ENCODE measurements at places on chromosomes 11 and 22. TPM values are rescaled to one million over a fixed set of nuclear protein-coding genes. Genes with fewer than 3 reads are reported as not detected.

GRCh38 chr22:30250661-30251267 is 4.2 kb upstream of the LIF start:
- no peaks in the 10 kb centered on the region for H3K36me3 ChIP-seq
- no peak overlapping the region for H3K27ac ChIP-seq
- H3K4me3 ChIP-seq, result no peak overlapping the region

- no peaks in the 10 kb centered on the region for H3K4me1 ChIP-seq
- no peak overlapping the region for H3K27ac ChIP-seq
- no peaks in the 10 kb centered on the region for H3K36me3 ChIP-seq
- no peak for DNase-seq
Observed at GRCh38 chr11:76424891-76425290, 19.9 kb upstream of the EMSY start.

- no peaks in the 10 kb centered on the region for H3K27me3 ChIP-seq
- no peaks in the 10 kb centered on the region for H3K36me3 ChIP-seq
- H3K27ac ChIP-seq, result no peak overlapping the region
Observed at GRCh38 chr11:76408171-76408965, 27.2 kb downstream of the GVQW3 start.

- H3K27ac ChIP-seq, result peak overlapping the region; percentile 67
- no peak for DNase-seq
- no peaks in the 10 kb centered on the region for H3K36me3 ChIP-seq
- no peaks in the 10 kb centered on the region for H3K27me3 ChIP-seq
Observed at GRCh38 chr11:102470251-102470650, 17.7 kb upstream of the TMEM123 start.

Gene MB
- total RNA-seq, result not detected

Gene SULT4A1
- total RNA-seq, result not detected

Gene OR52I1
- not detected for total RNA-seq

Gene RANBP1
- total RNA-seq, result 77.6 TPM

Gene SGSM1
- total RNA-seq, result 2.3 TPM

All from uterus (tissue), 4 donors.